Inflammatory macrophage treated with lipopolysaccharide for 1 hour (primary cell): ENCODE measurements at places on chromosomes 6 and 20.

- DNase-seq: no peak
Measured at GRCh38 chr20:18615020-18615650, 27.3 kb downstream of the DTD1 start.

DNA sequence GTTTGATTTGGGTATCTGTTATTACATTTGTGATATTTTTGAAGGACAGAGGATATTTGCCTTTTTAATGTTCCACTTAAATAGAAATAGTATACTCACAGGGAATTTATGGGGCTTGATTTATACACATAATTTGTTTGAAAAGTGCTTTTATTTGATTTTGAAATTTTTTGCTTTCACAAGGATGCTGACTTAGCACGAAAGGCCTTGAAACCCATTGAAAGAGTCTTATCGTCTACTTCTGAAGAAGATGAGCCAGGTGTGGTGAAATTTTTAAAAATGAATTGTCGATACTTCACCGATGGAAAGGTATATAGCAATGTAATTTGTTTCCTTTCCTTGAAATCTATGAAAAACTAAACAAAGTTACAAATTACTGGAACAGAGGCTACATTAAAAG, 74.3 kb upstream of the HINT3 start:
- no peak for DNase-seq

DNA sequence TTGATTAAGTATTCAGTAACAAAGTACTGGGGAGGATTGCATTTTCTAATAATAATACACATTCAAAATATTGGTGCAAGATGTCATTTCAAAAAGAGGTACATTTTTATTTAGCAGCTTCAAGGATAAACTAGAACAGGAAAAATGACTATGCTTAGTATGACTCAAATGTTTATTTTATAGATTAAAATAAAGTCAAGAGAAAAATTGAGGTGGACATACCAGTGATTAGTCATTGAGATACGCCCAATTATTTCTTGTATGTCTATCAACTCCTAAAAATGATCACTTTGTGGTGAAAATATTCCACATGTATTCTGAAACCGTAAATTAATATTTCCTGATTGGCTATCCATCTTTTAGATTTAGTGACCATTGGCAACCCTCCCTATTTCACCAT, 96.7 kb downstream of the PHF3 start:
- DNase-seq: no peak

GRCh38 chr20:32763202-32764004, 1.2 kb downstream of the DNMT3B start:
- DNase-seq: no peak

GRCh38 chr6:135053406-135053805, 1.2 kb downstream of the HBS1L start:
- DNase-seq: no peak

DNA sequence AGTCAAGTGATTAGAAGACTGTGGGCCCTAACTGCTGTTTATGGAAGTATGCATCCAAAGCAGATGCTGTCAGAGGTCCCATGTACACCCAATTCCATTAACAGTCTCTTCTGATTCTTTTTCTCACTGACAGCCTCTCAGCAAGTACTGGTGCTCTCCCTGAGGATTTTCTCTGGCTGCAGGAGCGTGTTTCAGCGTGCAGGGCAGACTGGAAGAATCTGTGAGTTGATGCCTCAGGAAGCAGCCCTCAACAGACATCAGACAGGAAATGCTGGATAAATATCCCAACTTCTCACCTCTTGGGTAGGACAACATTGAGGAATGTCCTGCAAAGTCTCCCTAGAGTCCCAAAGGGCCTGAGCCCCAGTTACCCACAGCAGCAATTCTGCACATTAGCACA, 40.8 kb downstream of the ANKEF1 start:
- no peak for DNase-seq

DNA sequence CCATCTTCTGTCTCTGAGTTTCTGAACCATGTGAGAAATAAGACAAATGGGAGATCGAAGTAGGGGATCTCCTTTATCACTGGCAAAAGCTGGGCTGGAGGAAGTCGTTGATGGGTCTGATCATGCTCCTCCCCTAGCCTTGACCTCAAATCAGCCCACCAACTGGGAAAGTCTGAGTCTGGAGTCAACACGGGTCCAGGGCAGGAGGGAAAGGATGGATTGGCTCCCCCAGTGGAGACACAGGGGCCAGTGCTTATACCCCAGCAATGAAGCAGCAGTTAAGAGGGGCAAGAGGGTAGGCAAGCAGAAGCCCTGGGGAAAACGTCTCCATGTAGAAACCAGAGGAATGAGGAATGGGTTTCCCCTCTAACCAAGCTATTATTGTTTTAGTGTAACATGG, 152.6 kb downstream of the TBC1D7 start:
- DNase-seq: no peak

DNA sequence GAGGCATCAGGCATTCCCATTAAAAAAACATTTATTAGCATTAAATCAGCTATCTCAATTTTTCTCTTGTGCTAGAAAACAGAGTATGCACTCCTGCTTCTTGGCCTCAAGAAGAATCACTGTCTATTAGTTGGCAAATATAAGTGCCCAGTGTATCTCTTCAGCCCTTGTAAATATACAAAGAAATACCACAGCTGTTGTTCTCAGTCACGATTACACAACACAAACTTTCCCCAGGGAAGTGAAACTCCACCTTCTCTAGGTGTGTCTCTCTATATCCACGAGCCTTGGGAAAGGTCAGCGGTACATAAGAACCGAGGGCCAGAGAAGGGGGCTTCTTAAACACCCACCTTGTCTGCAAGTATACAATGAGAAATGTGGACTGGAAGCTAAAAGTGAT, 194.7 kb downstream of the PKHD1 start:
- DNase-seq: no peak

DNA sequence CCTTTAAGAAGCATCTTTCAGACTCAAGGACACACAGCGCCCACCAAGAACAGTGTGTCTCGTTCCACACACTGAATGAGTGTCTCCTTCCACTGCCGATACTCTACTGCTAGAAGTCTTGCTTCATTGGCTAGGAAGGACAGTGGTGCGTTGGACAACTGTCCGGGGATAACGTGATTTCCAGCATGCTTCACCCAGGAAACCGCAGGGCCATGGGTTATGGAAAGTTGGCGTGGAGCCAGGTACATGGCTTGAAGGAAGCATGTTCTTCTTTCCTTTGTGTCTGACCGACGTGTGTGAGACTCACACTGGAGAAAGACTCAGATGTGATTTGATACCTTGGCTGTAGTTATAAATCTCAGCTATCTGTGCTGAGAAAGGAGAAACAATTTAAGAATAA, 73.2 kb downstream of the SMOC2 start:
- no peak for DNase-seq

DNA sequence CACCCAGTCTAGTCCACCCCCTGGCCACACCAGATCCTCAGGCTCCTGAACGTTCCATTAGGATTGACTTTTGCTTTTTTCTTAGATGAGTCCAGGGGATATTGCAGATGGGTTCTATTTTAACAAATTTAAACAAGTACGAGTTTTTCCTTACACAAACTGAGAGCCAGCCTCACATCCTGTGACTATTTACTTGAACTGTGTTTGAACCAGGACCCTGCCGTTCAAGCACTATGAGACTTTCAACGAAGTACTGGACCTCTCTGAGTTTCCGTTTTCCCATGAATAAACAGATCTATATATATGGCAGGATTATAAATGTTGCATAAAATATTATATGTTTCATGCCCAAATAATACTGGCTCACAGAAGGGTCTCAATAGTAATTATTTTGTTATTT, 1.4 kb upstream of the METTL24 start:
- DNase-seq: no peak

DNA sequence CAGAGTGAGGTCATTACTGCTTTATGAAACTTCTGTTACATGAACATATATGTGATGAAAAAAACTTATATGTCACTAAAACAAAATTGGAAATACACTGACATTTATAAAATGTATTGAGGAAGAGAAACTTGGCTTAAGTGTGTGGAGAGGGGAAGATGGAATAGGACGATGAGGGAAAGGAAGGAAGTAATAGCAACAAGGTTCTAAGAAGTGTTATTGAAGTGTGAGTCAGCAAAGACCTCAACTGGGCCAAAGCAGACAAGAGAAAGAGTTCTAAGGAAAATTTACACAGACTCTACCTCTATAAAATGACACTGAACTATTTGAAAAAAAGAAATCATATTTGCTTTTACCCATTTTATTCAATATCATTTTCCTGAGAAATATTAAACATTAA, 38.3 kb downstream of the SNX3 start:
- peak; percentile 31 for DNase-seq

DNA sequence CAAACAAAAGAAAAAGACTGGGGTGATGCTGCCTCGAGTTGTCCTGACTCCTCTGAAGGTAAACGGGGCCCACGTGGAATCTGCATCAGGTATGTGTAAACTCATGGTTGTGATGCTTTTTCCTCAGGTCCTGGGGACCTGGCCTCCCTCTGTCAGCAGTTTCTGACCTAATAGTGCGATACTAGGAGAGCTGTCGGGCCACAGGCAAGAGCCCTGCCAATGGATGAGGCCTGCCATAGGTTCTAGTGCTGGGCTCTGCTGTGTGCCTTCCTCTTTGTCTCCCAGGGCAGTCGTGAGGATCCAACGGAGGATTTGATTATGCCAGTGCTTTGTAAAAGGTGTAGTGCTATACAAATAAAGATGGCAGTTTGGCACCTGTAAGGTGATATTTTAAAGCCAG, 71.2 kb downstream of the ASXL1 start:
- no peak for DNase-seq

- DNase-seq: peak; percentile 22
Measured at GRCh38 chr20:40942006-40942405, 86.6 kb upstream of the TOP1 start.

DNA sequence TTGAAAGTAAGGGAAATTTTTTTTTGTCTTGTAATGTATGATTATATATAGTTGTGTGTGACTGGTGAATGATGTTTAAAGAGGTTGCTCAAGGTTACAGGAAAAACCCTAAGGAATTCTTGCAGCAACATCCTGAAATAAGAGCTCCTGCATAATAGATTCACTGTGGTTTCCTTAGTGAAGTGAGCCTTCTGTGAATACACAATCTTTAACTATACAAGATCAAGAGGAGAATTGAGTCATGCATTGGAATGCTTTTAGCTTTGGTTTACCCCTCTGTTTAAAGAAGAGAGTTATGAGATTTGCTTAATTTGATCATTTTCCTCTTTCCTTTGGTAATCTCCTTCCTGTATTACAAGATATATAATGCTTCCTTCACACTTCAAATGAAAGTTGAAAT, 141.6 kb upstream of the EYA4 start:
- no peak for DNase-seq

GRCh38 chr6:71419217-71420094, 130.8 kb downstream of the OGFRL1 start:
- no peak for DNase-seq

DNA sequence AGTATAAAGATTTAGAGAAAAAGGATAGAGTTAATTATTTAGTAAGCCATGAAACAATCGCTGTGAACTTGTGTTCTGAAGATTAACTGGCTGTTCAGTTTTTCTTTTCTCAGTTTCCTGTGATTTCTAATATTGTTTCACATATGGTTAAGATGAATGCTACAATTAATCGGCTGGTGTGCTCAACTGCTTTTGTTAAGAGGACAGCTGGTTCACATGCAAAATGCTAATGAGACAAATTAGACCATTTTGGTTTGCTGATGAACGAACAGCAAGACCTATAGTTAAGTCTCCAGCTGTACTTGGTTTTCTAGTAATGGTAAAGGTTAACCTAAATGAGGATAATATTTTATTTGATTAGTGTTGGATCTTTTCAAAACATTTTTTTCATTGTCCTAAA, 10.8 kb upstream of the NHSL1 start:
- DNase-seq: no peak

DNA sequence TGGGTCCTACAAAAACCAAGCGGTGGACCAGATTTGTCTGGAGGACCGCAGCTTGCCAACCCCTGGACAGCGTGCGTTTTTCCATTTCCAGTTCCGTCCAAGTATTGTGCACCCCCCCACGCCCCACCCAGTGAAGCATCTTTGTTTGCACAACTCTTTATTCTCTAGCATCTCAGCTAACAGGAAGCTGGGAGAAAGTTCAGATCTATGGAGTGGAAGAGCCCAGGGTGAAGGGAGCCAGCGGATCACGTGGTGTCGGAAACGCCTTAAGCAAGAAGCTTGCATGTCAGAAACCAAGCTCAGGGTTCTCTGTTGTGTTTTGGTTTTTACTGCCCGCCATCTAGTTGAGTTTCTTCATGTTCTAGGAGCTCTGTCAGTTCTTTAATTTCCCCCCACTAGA, 29.9 kb downstream of the ARID1B start:
- DNase-seq: no peak

DNA sequence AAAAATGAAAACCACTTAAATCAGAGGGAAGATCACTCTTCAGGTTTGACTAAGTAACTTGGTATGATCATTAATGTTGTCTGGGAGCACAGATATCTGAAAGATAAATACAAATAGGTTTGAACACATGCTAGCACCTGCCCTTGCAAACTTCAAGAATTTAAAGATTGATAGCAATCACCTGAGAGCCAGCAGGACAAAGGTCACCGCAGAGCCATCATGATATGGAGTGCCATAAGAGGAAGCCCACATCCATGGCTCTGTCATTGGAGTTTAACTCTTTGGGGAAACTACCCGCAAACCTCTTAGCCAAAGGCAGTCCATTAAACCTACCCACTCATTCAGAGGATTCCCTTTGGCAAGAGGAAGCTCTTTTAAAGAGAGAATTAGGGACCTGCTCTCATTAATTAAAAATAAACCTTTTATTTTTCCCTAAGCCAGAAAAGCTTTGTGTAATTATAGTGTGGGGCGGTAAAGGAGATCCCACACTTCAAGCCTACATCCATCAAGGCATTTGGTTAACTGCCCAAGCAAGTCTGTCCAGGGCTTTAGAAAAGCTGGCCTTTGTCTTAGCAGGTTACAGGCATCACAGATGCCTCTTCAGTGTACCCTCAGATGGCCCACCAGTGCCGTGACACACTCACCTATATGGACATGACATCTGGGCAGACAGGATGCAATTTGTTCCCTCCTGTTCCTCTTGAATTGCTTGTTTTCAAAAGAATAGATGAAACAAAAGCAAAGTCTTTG, 73.0 kb downstream of the SASH1 start:
- no peak for DNase-seq

DNA sequence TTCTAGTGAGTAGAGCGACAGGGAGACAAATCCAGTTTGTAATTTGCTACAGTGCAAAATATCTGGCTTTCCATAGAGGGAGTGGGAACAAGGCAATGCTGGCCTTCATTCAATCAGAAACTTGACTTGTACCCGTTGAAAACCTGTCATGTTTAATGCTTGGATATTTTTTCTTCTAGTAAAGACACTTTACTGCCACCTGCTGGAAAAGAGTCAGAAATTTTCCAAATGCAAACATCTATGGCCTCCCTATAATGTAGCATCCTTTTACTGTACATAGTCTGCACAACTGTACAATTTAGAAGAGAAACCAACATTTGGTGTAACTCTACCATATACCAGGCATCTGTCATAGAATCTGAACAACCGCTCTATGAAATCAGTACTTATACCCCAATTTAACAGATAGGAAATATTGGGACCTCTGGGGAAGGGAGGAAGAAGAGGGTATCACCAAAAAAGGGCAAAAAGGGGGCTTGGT, 16.7 kb upstream of the TBC1D20 start:
- peak; percentile 87 for DNase-seq
